ENCODE measurements at places on chromosomes 3 and 15. TPM values are rescaled to one million over a fixed set of nuclear protein-coding genes. Genes with fewer than 3 reads are reported as not detected.

SLC22A13 gene
- total RNA-seq: not detected

CHD2 gene
- total RNA-seq: 29.2 TPM

CCDC54 gene
- total RNA-seq: not detected

ACKR2 gene
- 0.07 TPM for total RNA-seq

LHFPL4 gene
- 0.78 TPM for total RNA-seq

TGM5 gene
- not detected for total RNA-seq
